ENCODE measurements at places on chromosomes 2 and 18.
A peak's percentile ranks its signal among the peaks of the same experiment; 100 is the strongest.

DNA sequence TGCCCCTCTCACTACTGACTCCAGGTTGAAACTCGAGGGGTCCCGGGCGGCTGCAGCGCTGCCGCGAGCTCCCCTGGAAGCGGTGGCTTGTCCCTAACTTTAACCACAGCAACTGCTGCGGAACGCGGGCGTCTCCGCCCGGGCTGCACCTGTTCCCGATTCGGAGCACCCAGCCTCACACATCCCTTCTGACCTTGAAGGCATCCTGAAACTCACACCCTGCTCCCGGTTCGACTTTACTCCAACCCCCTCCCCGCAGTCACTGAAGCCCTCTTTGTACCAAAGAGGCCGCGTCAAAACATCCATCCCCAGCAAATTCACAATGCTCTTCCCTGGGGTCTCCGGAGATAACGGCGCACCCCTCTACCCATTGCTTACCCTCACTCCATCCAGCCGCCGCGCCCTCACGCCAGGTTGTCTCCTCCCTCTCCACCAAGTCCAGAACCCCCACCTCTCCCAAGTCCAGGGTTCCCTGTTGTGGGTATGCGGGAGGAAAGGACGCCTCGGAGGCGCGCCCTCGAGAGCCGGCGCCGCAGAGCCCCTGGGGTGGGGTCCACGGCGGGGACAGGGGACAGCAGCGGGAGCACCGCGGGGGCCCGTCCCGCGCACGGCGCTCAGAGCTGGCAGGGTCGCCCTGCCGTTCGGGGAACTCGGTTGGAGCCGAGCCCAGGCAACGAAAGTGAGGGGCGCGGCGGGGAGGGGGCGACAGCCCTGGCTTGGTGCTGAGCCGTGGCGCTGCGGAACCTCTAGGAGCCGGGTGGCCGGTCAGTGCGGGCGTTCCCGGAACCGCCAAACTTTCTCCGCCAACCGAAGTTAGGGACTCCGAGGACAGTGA is 934 bp downstream of the MYO5B start:
- DNase-seq, result no peak

GRCh38 chr18:76951456-76952247 is 129.3 kb downstream of the ZNF236 start:
- no peak for DNase-seq

DNA sequence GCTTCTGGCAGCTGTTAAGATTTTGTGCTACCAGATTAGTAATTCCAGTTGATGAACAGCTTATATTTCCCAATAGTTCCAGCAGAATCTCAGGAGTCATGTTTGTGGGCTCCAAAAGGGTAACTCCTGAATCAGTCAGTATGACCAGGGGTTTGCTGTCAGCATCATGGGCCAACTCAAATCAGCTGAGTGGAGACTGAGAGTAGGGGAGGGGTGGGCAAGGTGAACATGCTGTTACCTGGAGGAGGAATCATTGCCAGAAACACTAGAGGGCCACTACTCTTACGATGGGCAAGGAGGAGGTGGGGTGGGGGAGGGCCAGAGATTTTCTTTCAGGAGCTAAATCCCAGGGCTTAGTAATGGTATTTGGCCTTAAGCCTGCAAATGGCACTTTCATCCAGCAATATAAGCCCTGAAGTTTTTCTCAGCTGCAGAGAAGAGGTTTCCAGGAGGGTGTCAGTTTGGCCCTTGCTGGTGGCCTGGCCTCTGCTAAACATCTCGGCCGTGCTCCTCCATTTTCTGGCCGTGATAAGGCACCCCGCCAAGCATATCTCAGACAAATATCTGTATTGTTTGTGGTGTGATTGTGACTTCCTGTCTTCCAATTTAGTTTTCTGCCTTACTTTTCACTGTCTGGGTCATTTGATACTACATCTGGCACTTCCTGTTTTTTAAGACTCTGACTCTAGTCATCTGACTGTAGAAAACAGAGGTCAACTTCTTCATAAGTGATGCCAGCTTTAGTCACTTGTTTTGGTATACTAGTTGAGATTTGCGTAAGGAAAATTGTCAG is 120.5 kb upstream of the CXCR4 start:
- no peak for DNase-seq

GRCh38 chr18:31657823-31658669 is 26.3 kb downstream of the B4GALT6 start:
- DNase-seq, result peak; percentile 2

- DNase-seq, result no peak
Observed at GRCh38 chr18:56382541-56382940, 255.9 kb downstream of the TXNL1 start.

DNA sequence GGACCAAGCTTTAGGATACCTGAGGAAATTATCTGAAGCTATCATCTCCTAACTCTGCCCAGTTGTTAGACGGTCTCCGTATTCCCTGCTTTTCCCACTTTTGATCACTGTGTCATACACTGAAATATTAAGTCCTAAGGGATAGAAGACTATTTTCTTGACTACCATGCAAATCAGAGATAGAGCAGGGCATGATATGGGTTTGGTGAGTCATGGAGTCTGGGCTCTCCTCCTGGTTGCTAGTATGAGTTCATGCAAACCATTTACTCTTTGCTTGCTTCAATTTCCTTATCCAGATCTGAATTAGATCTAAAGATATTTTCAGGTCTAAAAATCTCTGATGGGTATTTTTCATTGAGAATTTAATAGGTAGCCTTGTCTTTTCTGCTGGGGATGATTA is 55.0 kb downstream of the EHBP1 start:
- no peak for DNase-seq

- DNase-seq, result no peak
Observed at GRCh38 chr18:4058179-4058578, 396.9 kb downstream of the DLGAP1 start.

- no peak for DNase-seq
Observed at GRCh38 chr18:77544792-77545191, 295.1 kb downstream of the GALR1 start.

DNA sequence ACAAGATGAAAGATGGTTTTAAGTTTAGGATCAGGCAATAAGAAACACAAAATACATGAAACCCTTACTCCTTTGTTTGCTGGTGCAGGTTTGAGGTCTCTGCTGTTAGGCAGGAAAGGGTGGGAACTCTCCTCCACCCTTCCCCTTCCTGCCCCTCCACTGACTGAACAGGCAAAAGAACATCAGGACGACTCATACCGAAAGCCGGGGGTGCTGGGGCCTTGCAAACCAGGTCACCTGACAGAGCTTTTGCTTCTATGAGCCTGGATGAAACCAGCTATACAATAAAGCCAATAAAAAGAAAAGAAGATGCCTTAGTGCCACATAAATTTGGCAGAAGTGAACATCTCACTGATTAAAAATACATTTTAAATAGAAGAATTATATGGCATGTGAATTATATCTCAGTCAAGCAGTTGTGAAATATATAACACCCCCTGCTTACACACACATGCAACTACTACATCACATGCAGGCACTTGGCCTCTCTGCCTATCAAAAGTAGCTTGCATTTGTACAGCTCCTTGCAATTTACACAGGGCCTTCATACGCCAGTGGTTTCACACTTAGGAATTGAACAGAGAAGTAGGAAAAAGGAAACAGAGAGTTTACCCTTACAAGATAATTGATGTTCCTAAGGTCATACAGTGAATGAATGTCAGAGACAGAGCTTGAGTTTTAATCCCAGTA is 215.1 kb upstream of the TRIB2 start:
- peak; percentile 41 for DNase-seq

DNA sequence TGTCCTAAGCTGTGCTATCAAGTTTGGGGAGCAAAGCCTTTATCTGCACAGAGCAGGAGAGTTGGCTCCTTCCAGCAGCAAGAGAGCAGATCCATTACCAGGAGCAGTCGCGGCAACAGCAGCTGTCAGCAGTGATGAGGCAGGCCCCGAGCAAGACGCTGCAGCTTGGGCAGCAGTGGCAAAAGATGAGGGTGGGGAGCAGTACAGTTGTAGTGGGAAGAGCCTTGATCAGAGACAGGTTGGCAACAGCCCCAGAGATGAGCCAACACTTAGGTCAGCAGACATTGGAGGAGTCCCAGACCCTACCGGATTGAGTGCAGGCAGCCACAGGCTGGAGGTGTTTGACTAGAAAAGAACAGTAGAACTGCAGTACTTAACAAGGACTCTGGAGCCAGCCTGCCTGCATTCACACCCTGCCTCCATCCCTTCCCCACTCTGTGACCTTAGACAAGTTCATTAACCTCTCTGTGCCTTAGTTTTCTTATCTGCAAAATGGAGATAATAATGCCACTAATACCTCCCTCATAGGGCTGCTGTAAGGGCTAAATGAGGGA is 117.1 kb upstream of the SERTAD2 start:
- no peak for DNase-seq

DNA sequence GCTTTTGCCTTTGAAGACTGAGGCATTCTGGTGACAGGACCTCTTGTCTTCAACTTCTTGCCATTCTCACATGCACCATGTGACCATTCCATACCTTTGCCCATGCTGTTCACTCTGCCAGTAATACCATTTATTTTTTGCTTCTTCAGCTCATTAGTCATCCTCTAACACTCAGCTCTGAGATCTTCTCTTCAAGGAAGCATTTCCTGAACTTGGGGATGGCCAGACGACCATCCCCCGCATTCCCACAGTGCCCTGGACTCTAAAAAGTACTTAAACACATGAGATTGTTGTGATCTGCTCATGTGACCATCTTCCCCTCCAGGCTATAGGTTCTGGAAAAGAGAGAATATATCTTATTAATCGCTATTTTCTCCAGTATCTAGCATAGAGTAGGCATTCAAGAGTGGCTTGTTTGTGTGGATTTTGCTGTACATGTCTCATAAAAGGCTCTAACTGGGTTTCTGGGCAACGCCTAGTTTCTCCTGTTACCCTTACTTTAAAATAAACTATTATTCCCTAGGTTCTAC is 33.9 kb downstream of the PAX3 start:
- DNase-seq, result no peak

DNA sequence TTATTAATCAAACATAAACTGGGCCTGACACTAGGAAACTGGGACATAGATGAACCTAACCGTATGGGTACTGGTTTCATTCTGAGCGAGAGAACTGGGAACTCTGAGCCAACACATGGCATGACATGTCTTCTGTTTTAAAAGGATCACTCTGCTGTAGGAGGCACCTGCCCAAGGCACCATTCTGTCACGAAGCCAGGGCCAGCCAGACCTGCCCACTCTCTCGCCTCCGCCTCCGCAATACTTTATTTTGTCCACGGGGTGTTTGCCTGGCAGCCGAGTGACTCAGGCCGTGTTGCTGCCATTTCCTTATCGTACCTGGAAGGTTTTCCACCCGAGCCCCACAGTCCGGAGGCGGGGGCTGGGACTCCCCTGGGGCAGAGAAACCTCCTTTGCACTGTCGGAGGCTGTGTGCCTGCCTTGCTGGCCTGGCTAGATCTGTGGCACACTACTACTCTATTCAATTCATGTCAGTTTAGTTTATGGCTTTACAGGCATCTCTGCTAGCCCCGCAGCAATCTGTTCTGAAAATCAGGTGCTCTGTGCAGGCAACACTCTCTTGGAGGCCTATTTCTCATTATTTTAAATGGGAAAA is 120.4 kb upstream of the ACKR3 start:
- no peak for DNase-seq

DNA sequence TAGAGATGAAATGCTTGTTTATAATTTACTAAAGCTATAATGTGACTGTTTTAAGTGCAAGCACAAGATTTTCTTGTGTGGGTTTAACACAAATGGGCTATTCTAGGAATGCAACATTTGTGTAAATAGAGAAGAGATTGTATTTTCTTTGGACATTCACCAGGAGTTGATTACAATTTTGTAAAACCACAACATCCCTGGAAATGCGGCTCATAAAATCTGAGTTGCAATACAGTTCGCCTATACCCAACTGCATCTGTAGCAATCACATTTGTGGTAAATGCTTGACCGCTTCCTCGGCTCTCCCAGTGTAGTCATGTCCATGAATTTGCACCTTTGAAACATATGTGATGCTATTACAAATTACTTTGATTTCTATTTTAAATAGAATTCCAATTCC is 348.7 kb upstream of the CDH20 start:
- no peak for DNase-seq

DNA sequence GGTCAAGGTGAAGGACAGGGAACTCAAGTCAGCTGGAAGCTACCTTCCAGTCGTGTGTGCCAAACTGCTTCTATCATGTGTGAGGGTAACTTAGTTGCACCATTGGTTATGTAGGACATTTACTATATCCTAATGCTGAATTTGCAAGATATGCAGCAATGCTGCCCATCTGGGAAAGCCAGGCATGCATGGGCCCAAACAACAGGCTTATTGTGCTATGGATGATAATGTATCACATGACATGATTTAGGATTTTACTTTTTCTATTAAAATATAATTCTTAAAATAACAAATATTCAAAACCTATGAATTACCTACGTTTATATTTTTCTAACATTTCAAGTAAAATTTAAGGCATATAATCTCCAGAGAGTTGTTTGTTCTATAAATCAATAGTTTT is 35.9 kb downstream of the B4GALT6 start:
- no peak for DNase-seq

DNA sequence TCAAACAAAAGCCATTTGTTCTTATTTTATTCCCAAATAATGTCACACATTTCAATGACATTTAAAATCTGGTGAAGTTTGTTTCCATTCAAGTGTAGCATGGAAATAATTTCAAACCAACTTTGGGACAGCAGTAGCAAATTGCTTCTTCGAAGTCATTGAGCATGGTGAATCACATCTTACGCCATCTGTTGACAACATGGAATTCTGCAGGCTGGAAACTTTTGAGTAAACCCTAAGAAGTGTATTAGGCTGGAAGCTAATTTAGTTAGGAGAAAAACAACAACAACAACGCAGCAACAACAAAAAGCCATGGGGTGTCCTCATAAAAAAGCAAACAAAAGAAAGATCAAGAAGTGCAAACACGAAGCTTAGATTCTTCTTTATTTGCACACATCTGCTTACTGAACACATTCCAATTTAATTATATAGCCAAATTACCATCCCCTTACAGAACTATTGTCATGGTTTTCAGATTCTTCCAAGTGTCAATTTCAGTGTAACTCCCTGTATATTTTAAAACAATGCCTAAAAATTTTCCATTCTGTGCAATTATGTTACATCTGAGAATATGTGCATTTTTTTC is 659.0 kb upstream of the CDH7 start:
- no peak for DNase-seq

DNA sequence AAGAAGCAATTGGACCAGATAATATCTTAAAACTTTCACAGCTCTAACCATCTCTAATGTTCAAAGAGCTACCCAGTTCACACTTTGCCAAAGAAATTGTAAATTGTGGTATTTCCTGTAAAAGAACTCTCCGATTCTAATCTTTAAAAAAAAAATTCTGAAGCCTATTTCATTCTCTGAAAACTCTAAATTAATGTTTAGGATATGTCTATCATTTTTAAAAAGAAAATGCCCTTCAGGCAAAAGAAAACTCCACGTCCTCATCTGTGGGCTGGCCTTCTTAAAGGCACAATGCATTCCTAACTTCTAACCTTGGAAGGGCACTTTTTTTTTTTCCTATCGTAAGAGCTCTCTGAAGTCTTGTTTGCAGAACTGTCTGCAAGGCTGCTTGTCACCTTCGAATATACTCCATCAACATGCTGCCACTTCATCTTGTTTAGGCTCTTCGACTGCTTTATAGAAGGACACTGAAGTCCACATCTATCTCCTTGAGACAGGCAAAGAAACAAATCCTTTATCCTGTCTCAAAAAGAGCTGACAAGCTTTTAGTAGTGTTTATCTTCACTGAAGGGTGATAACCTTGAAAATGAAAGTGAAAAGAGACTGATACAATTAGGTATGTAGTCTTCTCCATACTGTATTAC is 124.3 kb upstream of the SLC39A10 start:
- DNase-seq, result no peak

GRCh38 chr2:230636684-230637271 is 75.9 kb upstream of the CAB39 start:
- DNase-seq, result no peak

- DNase-seq, result no peak
Observed at GRCh38 chr2:55861733-55862132, 61.8 kb downstream of the EFEMP1 start.

GRCh38 chr18:70116949-70117348 is 88.5 kb downstream of the RTTN start:
- DNase-seq, result no peak
